ENCODE measurements at places on chromosomes 4 and X.
A peak's percentile ranks its signal among the peaks of the same experiment; 100 is the strongest.

GRCh38 chr4:181962321-181962720 lies 280.9 kb upstream of the TENM3 start:
- DNase-seq = no peak

DNA sequence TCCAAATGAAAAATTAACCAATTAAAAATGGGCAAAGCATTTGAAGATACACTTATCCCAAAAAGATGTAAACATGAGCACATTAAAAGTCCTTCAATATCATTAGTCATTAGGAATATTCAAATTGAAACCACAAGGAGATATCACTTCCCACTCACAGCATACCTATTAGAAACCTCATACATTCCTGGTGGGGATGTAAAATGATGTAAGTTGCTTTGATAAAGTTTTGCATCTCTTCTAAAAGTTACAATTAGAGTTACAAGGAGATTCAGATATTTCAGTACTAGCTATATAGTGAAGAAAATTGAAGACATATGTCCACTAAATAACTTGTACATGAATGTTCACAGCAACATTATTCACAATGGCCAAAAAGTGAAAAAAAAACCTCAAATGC lies 1109.3 kb upstream of the LCORL start:
- no peak for DNase-seq

DNA sequence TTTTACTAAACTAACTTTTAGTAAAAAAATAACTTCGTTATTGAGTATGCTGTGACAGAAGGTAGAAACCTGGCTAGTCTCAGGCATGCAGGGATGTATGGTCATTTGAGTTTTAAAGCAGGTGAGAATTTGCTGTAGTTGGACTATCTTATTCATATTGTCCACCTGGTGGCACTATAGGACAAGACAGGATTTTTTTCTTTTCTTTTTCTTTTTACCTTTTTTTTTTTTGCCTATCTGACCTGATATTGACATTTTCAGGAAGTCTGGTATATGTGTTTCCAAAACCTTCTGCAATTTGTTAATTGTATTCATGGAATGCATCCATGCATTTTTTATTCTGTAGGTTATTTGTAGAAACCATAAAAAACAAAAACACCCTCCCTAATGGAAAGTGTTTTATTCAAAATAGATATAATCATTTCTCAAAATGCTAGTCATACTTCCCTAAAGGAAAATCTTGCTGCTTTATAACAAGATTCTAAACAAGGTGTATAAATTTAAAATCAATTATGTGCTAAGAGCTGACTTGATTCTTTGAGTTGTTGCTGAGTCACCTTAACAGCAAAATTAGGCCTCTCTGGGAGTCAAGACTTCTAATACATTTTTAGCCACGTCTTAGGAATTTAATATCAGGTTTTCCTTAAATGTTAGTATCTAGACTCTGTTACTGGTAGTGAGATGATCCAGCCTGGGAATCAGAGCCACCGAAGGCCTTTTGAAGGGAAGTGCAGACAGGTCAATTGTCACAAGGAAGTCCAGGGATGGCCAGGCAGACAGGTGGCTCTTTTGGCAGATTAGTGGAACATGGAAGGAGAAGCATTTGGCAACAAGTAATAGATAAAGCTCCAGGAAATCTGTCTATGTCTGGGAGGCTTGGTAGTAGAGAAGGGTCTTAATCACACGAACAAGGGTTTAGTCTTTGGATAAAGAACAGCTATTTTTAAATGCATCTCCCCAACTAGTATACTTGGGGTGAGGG lies 201.3 kb upstream of the GNPDA2 start:
- no peak for DNase-seq

- DNase-seq = no peak
These were observed 37.6 kb downstream of the AMOT start for GRCh38 chrX:112803060-112803459.

GRCh38 chr4:1026115-1026514 lies 14.7 kb downstream of the FGFRL1 start:
- peak; percentile 41 for DNase-seq

DNA sequence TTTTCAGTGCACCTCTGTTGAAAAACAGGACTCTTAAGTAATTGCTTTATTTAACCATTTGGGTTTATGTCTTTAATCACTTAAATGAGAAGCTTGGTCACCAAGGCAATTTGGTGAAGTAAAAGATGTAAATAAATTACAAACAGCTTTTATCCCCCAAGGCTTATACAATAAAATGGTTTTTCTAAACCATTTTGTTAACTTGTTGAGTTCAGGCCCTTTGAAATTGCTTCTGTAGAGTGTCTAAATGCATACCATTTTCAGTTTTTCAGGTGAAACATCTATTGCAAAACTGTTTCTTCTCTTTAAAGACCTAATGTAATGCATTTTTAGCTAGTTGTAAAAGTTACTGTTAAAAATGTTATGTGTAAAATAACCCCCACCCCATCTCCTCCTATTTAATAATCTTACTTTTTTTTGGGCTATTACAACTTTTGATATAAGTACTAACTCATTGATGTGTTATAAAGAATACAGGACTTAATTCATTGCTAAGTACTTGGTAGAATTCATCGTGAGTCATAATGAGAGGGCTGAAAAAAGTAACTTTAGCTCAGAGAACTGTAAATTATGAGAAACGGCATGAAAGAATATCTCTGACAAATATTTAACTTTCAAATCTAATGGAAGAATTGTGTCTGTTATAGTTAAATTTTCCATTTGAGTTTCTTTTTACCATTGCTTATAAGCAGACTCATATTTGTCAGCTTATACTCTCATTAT lies 4.5 kb downstream of the RAPGEF2 start:
- DNase-seq = no peak

GRCh38 chrX:42725196-42725595 lies 52.8 kb downstream of the PPP1R2C start:
- DNase-seq = no peak

GRCh38 chr4:109879636-109880314 lies 31.9 kb downstream of the LRIT3 start:
- DNase-seq = no peak

DNA sequence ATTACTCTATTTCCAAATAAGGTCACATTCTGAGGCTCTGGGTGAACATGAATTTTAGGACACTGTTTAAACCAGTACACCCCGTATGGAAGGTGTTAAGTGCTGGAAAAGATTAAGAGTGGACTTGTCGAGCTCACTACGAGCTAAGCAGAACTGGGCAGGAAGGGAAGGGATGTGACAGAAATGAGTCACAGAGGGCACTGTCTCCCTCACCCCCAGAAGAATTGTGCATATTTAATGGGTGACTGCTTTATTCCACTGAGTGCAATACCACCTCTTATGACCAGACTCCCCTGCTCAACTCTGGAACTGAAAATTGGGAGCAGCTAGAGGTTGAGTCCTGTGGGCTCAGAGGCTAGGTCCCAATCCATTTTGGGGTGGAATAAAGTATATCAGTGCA lies 187.4 kb upstream of the RPS6KA3 start:
- no peak for DNase-seq
